ENCODE measurements at places on chromosomes 11 and 22. TPM values are rescaled to one million over a fixed set of nuclear protein-coding genes. Genes with fewer than 3 reads are reported as not detected.

GLYATL1 gene
- total RNA-seq = 4.9 TPM

RFPL3 gene
- not detected for total RNA-seq

BEST1 gene
- 0.47 TPM for total RNA-seq

KCNJ11 gene
- 0.42 TPM for total RNA-seq

GRCh38 chr11:133978794-133979193 lies 22.0 kb upstream of the IGSF9B start:
- no peak overlapping the region for H3K27ac ChIP-seq
- DNase-seq = no peak
- no peak overlapping the region for H3K4me3 ChIP-seq
- H3K36me3 ChIP-seq = no peaks in the 10 kb centered on the region
- H3K27me3 ChIP-seq = no peaks in the 10 kb centered on the region

DNA sequence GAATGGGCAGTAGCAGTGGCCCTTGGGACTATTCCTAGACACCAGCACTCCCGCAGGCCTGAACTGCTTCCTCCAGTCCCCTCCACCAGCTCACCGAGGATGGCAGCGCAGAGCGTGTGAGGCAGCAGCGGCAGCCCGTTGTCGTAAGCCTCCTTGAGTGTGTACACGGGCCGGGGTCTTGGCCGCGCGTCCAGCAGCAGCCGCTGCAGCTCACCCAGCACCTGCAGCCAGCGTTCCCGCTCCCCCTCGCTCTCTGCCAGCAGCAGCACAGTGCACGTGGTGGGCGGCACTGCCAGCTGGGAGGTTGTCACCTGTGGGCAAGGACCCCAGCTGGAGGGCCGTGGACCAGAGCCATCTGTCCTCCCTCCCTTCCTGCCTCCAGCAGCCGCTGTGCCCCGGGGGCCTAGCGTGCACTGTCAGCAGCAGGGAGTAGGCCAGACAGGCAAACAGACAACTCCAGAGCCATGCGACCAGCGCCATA lies 13.0 kb downstream of the CDC42BPG start:
- DNase-seq = no peak
- H3K27ac ChIP-seq = no peak overlapping the region
- H3K4me1 ChIP-seq = no peaks in the 10 kb centered on the region
- H3K36me3 ChIP-seq = peaks cover 16% of the 10 kb centered on the region

DNA sequence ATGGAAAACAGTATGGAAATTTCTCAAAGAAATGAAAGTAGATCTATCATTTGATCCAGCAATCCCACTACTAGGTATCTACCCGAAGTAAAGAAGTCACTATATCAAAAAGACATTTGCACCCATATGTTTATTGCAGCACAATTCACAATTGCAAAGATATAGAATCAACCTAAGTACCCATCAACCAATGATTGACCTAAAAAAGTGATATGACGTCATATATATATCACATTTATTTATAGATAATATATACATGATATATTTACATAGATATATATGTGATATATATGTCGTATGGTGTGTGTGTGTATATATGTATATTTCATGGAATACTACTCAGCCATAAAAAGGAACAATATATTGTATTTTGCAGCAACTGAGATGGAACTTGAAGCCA lies 188.3 kb upstream of the ARHGAP42 start:
- H3K36me3 ChIP-seq = no peaks in the 10 kb centered on the region
- no peaks in the 10 kb centered on the region for H3K4me1 ChIP-seq
- no peak overlapping the region for H3K27ac ChIP-seq
- no peak for DNase-seq
- H3K4me3 ChIP-seq = no peak overlapping the region

All from thymus (tissue), 14 donors.